Stimulated activated CD8-positive, alpha-beta memory T cell treated with anti-CD3 and anti-CD28 coated beads, Interleukin-7, amount 100 ng/mL, for 48 hours (primary cell): ENCODE measurements at places on chromosomes 6 and 20.

DNA sequence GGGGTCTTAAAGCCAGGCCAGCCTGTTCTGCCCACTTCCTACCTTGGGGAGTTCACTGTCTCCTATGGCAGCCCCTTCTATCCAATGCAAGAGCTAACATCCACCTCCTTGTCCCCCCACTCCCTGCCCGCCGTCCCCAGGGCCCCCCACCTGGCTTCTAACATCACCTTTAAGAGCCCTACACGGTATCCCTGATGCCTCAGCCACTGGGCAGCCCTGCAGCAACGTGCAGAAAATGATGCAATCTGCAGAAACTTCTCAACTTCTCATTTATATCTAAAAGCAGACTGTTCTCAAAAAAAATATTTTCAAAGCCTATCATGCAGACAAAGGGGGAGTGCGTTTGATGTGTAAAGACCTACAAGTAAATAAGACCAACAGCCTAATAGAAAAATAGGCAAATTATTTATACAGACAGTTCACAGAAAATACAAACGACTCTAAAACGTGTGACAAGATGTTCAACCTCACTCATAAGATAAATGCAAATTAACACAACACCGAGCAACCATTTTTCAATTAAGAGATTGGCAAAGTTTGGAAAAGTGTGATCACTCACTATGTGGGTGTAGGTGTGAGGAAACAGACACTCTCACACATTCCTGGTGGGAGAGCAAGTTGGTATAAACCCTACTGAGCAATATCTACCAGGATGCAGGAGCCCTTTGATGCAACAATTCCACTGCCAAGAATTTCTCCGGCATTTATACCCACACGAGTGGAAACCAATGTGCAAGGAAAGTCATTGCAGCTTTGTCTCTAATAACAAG is 15.1 kb upstream of the HCK start:
- DNase-seq, result no peak

DNA sequence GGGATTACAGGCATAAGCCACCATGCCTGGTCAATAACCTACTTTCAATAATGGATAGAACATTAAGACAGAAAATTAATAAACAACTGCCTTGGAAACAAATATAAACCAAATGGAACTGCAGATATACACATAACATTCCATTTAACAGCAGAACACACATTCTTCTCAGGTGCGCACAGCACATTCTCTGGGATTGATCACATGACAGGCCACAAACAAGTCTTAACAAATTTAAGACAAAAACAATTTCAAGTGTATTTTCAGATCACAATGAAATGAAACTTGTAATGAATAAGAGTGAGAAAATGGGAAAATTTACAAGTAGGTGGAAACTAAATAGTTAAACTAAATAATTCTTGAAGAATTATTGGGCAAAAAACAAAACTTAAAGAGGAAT is 167.9 kb downstream of the TBX18 start:
- no peak for DNase-seq

- no peak for DNase-seq
These were observed 139.3 kb upstream of the COL21A1 start for GRCh38 chr6:56386717-56387116.

GRCh38 chr6:10449751-10450150 is 34.9 kb upstream of the TFAP2A start:
- no peak for DNase-seq

- no peak for DNase-seq
These were observed 23.9 kb downstream of the TFEB start for GRCh38 chr6:41711323-41712038.

DNA sequence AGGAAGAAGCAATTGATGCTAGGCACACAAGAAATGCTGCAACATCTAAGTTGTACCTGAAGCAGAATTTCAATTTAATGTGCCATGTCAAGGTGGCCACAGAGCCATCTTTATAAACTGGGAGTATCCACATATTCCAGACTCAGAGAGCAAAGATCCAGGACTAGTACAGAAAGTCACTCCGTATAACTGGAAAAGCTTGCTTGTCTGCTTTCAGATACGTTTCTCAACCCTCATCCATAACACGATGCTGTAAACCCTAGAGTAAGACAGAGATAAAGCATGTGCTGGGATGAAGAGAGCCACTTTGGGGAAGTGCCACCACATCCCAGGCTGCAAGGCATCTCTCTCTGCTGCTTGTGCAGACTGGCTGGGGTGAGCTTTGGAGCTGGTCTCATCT is 134.7 kb downstream of the PACRG start:
- no peak for DNase-seq

DNA sequence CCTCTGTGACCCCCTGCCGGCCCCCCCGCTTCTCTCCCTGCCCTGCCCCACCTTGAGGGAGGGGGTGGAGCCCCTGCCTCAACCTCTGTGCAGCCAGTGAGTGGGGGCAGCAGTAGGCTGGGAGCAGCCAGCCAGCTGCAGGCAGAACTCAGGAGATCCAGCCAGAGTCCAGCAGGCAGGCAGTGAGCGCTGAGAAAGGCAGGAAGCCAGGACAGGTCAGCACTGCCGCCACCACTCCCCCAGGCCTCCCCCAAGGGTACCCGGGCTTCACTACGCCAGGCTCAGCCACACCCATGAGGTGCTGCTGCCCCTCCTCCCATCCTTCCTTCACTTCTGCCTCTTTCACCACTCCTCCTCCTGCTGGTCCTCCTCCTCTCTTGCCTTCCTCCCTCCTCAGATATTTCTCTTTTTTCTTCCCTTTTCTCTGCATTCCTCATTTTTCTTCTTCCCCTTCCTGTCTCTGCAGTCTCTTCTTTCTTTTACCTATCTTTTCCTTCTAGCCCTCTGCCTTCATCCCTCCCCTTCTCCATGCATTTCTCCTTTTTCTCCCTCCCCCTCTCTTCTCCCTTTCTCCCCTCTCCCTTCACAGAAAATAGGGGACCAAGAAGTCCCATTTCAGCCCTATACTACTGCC is 11.5 kb downstream of the TMEM63B start:
- DNase-seq, result no peak

- no peak for DNase-seq
These were observed 7.4 kb downstream of the SIRT5 start for GRCh38 chr6:13581700-13582229.

DNA sequence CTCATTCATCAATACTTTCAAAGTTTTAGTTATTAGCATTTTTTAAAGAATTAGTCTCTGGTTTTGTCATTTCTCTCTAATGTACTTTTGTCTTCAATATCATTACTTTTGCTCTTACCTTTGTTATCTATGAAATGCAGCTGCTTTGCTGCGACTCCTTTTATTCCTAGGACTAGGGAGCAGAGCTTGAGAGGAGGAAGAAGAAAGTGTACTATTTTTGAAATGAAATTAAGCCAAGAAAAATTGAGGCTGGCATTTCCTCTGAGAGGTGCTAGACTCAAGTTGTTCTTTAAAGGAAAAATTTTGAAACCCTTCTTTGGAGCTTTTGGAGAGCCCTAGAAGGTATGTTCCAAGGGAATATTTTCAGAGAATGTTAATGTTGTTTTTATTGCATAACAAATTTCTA is 48.3 kb upstream of the MRAP2 start:
- no peak for DNase-seq

DNA sequence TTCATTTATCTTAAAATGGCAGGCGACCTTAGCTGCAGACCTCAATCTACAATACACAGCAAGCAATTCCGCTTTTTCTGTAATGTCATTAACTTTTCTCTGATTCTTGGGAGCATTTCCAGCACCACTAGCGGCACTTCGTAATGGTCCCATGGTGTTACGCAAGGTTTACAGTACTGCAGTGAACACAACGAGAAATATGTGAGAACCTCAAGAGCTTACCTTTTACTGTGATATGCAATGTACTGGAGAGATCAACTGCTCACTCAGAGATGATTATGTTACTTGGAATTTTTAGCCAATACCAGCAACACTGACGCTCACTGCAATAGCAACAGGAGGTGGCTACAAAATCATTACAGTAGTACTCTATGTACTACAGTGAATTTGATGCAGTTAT is 2.8 kb upstream of the CEP43 start:
- DNase-seq, result no peak

DNA sequence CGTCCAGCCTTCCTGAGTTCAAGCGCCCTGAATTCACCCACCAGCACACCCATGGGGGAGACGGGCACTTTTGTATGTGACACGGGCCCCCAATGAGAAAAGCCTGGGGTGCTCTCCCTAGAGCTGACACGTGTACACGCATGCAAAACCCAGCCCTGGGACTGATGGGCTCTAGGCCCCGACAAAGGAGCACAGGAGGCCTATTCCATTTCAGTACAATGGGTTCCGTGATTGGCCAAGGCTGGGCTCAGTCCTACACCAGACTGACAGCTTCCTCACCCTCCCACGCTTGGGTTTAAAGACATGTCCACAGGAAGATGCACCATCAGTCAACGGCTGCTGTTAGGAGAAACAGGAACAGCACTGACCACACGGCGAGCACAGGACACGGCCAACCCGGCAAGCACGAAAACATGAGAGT is 8.8 kb downstream of the ZBTB46 start:
- DNase-seq, result no peak

DNA sequence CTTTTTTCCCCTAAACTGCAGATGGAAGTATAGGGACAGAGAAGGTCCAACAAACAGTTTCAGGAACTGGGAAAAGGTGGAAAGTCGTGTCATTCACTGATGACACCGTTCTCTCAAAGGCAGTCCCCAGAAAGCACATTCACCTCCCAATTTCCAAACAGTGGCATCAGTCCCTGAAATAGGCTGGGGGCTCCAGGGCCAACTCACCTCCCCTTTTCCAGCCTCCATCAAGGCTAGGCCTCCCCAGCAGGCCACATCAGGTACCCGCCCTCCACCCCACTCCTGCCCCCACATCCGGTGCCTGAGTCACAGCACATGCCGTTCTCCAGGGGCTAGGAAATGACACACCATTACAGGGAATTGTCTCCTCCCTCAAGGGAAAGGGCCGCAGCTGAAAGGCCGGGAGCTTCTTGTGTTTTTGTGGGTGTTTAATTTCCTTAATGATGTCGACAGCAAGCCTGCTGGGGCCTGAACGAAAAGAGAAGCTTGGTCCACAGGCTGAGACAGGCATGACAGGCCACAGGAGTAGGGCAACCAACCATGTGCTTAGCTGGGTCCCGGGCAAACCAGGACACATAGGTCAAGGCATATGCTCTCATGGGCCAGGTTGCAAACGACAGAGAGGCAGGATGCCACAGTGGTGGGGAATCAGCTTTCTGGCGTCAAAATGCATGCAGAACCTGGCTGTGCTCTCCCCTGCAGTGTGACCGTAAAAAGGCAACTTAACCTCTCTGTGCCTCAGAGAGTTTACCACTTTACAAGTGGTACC is 39.2 kb downstream of the ZMYND8 start:
- DNase-seq, result peak; percentile 28

GRCh38 chr6:53412751-53413150 is 64.0 kb upstream of the ELOVL5 start:
- no peak for DNase-seq

GRCh38 chr6:44558832-44559251 is 171.3 kb downstream of the CDC5L start:
- no peak for DNase-seq

- no peak for DNase-seq
These were observed 49.1 kb upstream of the SLC2A12 start for GRCh38 chr6:134101479-134101878.

DNA sequence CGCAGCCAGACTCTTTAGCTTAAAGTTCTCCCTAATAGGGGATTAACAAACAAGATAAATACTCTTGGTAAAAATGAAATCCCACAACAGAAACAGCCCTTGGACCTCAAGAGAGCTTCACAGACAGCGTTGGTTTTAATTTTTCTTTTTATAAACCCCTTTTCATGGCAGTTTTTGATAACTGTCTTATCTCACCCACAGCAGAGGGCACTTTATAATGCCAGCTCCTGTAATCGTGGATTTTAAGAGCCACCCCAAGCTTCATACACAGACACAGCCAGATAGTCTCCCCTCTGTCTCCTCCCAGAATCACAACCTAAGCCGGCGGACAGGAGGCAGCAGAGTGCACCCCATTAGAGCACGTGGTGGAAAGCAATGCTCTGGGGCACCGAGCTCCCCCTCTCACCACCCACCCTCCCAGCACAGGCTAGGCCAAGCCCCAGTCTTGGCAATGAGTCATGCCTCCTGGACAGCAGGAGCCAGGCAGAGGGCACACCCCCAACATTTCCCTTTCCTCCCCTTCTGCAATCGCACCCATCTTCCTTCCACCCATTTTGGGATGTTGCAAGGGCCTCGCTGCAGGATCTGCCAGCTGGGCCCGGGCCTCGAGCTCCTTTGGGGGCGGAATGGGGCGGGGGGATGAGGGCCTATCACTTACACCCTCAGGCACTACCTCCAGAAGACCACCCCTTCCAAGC is 2.4 kb downstream of the JAG1 start:
- DNase-seq, result peak; percentile 20

DNA sequence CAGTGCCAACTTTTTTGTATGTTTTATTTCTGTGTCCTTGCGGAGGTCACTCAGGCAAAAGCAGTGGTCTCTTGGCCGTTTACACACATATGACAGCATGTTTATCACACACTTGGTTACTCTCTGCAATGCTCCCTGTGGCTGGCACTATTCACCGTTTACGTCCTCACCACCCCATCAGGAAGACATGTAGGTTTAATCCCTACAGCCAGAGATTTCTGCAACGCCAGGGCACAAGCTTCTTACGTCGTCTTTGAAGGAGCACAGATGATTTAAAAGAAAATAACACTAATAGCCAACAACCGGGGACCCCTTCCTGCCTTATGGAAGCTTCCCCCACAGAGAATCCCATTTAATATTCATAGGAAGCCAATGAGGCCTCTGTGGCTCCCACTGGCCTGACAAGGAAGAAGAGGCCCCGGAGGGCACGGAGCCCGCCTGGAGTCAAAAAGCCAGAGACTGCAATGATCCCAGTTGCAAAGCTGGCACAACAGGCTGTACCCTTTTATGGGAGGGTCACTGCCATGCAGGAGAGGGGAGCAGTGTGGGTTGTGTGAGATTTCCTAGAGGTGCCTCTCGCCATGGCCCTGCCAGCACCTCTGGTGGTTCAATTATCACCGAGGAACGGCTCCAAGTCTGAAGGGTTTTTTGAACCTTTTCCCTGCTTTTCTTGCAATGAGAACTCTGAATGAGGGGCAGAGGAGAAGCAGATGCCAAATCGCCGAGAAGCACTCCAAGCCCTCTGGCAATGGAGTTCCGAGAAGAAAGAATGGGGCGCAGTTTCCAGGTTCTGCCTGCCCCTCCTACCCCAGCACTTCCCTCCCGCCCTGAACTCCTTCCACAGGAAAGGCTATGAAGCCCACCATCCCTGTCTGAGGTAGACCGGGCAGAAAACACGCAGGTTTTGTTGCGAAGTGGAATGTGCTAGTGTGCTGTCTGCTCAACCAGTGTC is 96.2 kb downstream of the THBS2 start:
- DNase-seq, result no peak

DNA sequence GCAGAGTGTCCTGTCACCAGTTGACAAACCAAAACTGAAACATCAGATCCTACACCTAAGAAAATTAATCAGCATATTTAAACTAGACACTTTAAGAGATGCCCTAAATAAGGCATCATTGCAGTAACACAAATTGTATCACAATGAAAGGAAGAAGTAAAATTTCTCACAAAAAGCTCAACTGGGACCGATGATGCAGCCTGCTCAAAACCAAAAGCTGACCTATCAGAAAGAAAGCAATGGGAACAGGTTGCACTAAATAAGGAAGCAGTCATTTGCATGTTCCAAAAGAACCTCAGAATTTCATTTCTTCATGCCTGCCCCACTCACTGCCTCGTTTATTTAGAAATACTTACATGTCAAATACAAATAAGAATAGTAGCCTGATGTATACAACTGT is 12.1 kb downstream of the HIVEP2 start:
- DNase-seq, result no peak

- no peak for DNase-seq
These were observed 22.5 kb downstream of the PREX1 start for GRCh38 chr20:48805286-48805685.
